ENCODE measurements at places on chromosomes 16 and 17.
A peak's percentile ranks its signal among the peaks of the same experiment; 100 is the strongest.

GRCh38 chr16:11079652-11080187, 135.4 kb downstream of the CLEC16A start:
- peak; percentile 97 for DNase-seq

GRCh38 chr17:77558846-77559626, 399.5 kb upstream of the TNRC6C start:
- no peak for DNase-seq

DNA sequence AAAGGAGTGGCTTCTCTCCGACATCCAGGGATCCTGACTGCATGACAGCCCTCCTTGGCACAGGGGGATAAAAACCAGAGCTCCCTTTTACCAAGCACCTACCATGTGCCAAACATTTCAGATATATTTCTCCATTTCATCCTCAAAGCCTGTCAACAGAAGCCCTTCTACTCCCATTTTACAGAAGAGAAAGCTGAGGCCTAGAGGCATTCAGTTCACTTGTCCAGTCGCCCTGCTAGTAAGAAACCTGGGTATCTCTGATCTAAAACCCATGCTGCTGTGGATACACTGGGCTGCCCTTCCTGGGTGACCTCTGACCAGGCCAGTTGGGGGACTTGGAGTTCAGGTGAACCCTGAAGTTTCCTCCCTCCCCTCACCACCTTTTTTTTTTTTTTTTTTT, 5.9 kb upstream of the FDXR start:
- DNase-seq = no peak

- no peak for DNase-seq
These were observed 223.4 kb downstream of the KATNIP start for GRCh38 chr16:27773344-27773743.

DNA sequence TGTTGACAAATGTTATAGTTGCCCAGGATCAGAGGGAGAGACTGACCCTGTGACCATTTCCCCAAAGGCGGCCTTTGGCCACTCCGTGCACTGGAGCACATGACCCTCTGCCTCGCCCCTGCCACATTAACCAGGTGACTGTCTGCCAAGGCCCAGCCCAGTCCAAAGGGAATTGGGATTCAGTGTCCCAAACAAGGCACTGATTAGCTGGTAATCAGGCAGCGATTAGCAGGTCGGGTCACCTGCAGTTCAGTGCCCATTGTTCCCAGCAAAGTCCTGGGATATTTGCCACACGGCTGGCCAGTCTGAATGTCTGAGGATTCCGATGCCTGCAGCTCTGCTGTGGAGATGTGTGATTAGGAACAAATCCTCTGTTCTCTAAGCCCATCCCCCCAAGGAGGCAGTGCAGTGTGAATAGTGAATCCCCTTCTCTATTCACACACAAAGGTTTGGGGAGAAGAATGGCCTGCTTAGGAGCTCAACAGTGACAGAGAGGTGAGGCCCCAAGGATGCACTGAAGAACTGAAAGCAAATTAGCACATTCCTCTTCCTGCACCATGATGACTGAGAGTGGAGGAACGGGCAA, 123.1 kb upstream of the MAF start:
- DNase-seq = no peak
